Body of pancreas (tissue), 4 donors: ENCODE measurements at places on chromosomes 3 and 15.

DNA sequence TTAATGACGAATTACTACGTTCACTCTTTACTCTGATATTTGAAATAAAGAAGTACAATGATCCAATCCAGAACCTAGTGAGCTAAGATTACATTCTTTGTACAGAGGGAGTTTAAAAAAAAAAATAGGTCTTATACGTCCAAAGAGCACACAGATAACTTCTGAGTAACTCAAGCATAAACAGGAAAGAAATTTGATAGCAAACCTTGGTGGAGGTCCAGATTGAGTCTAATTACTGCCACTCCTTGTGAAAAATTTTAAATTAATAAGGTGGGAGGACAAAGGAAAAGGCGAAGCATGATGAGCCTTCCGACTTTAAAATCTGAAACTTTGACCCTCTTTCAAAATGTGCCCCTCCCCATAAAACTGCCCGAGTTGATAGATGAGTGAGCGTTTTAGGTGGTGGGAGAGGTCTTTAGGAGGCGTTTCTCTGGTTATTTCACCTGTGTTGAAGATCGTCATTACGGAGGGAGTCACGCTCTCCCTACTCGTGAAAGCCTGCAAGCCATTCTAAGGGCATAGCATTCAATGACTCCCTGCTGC, 127.0 kb upstream of the ROBO2 start:
- DNase-seq = no peak

GRCh38 chr3:167859610-167860009, 124.1 kb downstream of the SERPINI1 start:
- DNase-seq = no peak

GRCh38 chr3:44001072-44001471, 240.6 kb upstream of the TOPAZ1 start:
- DNase-seq = no peak

DNA sequence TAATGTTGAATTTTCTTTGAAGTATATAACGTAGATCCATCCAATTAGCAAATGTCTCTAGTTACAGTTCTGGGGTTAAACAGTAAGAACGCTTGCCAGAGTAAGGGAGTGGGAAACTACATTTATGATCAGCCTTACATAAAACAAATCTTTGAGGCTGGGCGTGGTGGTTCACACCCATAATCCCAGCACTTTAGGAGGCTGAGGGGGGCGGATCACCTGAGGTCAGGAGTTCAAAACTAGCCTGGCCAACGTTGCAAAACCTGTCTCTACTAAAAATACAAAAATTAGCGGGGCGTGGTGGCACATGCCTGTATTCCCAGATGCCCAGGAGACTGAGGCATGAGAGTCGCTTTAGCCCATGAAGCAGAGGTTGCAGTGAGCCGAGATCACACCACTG, 50.1 kb upstream of the GATM start:
- no peak for DNase-seq

- DNase-seq = peak; percentile 59
Observed at GRCh38 chr15:78695854-78696253, 54.8 kb upstream of the CHRNB4 start.

GRCh38 chr3:70820397-70820796, 508.0 kb upstream of the MDFIC2 start:
- DNase-seq = no peak

- DNase-seq = no peak
Observed at GRCh38 chr3:118228151-118228550, 806.5 kb downstream of the IGSF11 start.

DNA sequence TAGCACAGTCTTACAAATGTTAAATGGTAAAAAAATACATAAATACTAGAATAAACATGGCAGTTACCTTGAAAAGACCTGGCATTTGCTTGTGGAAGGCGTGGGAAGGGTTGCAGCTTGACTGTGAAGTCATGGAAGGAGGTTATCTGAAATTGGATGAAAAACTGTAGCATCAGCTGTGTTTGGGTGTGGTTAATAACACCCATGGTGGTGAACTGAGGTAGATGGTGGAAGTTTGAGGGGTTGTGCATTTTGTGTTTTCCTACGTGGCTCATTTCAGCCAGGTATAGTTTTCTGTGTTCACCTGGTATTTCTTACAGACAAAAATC, 46.5 kb downstream of the PSMD6 start:
- peak; percentile 83 for DNase-seq

GRCh38 chr3:134359121-134360010, 14.9 kb downstream of the AMOTL2 start:
- no peak for DNase-seq

DNA sequence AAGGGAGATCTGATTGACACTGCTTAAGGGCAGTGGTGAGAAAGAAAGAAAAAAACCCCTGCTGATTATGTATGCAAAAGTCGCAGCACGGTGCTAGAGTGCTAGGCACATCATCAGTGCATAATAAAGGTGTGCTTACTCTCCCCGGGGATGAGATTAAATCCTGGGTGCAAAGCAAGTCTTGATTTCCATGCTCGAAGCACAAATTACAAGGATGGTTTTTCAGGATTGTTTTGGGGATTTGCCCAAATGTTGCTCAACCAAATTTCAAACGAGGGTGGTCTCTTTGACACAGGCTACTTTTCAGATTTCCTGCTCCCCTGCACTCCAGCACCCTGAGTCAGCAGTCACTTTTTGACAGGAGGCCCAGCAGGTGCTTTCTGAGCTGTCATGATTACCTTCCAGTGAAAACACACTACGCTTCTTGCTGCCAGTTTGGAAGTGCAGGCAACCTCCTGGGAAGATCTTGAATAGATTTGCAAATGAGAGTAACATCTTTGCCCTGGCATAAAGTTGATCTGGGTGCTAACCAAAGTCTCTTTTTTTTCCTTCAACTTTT, 167.5 kb upstream of the TRIM42 start:
- no peak for DNase-seq

DNA sequence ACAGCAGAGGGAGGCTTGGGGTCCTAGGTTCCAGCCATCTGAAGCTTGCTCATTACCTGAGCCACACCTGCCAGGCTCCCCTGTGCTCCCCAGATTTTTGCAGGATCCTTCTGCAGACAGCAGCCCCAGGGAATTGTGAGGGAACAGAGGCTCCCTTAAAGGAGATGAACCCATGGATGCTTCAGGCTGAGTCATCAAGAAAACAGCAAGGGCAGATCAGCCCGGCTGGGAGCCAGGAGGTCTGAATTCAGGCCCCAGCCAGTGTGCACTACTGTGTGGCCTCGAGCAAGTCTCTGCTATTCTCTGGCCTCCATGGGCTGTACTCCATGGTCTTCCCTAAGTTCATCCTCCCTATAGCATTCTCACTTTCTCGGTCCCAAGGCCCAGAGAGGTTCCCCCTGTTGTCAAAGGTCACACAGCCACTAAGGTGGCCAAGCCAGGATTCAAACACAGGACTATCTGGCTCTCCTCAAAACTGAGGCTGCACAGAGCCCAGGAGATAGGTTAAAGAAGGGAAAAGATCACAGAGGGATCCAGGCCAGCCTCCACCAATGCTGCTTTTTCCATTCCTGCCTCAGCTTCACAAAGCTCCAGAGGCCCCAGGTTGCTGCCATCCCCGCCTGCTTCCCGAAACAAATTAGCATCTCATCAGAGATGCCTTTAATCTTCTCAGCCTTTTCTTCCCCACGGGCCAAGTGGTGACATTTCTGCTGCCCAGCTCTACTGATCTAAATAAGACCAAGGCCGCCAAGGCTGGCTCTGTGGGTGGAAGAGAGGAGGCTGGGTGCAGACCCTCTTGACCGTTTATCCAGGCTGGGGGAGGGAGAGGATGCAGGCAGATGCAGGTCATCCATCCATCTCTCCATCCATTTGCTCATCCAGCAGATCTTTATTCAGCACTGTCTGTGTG, 21.2 kb upstream of the GRIP2 start:
- no peak for DNase-seq

DNA sequence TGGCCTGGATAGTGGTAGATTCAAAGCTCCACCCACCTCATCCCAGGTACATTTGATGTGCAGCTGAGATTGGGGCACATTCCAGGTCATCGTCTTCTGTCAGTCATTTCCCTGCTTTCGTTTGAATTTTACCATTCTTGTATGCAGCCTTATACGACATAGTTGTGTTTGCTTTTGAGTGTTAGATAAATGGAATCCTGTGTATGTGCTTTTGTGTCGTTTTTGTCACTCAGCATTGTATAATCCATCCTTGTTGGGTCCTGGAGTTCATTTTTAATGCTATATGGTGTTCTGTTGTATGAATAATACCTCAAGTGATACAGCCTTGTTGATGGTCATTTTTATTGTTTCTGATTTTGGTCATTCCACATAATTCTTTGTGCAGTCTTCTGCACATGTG, 7.3 kb downstream of the RCCD1 start:
- DNase-seq = no peak

- no peak for DNase-seq
Observed at GRCh38 chr15:54810031-54810430, 386.7 kb downstream of the RSL24D1 start.

- peak; percentile 13 for DNase-seq
Observed at GRCh38 chr3:184491867-184492615, 69.5 kb upstream of the EPHB3 start.

DNA sequence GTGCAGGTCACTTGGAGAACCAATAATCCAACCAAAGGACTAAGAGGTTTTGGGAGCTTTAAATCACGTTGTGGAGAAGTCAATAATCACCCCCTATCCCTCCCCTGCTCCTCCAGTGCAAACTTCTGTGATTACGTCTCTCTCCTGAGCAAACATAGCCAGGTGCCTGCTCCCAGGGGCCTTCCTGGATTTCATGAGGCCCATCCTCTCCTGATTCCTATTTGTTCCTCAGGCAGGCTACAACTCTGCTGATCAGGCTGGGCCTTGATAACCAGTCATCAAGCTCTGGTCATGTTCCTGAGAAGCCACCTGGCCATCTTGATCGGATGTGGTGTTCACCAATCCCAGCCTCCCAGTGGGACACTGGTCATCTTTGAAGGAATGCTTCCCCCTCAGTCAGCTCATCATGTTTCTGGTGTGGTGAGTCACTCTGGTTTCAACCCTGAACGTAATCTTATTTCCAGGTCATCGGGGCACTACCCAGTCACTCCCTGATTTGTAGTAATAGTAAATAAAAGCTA, 2.9 kb upstream of the ZNF710 start:
- DNase-seq = peak; percentile 86

- no peak for DNase-seq
Observed at GRCh38 chr15:31049111-31049510, 52.4 kb downstream of the TRPM1 start.

DNA sequence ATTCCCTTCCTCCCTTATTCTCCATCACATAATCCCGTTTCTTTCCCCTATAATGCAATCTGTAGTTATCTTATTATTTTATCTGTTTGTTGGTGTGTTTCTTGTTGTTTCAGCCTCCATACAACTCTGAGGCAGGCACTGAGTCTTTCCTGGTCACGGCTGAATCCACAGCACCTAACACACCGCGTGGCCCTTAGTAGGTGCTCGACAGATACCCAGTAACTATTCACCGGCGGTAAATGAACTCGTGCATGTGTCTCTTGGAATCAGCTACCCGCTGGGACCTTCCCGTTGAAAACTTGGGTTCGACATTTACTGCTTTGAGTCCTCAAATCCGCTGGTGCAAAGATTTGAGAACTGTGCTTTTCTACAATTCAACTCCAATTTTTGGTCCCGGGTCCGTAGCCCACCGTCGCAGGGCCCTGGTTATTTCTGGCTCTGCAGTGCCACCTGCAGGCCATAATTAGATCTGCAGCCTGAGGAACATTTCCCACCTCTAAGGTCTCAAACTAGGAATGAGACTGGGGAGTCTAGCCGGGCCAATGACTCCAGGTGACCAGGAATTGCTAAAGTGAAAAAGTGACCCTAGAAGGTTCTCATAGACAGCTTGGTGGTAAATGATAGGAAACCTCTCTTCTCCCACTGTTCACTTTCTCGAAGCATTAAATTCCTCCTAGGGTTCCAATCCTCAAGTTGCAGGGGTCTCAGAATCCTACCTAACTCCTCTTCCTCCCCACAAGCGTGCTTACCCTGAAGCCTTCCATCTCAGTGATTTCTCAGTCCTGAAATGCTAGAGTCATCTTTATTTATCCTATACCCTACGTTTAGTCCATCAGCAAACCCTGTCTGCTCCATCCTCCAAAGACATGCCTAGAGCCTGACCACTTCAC, 40.0 kb upstream of the TRH start:
- peak; percentile 46 for DNase-seq

DNA sequence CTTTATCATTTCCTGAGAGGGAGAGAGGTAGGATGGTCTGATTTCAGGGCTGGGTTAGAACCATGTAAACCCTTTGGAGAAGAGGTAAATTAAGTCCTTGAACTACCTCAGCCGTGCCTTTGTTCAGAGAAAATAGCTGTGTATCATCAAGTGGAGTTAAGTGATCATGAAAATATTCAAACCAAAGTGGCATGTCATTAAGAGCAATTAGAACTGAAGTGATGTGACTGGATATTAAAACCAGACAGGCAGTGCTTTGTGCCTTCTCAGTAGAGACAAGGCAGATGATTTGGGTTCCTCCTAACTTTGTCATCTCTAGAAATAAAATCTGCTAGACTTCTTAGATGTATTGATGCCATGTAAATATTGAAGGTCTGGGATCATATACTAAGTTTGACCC, 171.5 kb downstream of the IL5RA start:
- no peak for DNase-seq

DNA sequence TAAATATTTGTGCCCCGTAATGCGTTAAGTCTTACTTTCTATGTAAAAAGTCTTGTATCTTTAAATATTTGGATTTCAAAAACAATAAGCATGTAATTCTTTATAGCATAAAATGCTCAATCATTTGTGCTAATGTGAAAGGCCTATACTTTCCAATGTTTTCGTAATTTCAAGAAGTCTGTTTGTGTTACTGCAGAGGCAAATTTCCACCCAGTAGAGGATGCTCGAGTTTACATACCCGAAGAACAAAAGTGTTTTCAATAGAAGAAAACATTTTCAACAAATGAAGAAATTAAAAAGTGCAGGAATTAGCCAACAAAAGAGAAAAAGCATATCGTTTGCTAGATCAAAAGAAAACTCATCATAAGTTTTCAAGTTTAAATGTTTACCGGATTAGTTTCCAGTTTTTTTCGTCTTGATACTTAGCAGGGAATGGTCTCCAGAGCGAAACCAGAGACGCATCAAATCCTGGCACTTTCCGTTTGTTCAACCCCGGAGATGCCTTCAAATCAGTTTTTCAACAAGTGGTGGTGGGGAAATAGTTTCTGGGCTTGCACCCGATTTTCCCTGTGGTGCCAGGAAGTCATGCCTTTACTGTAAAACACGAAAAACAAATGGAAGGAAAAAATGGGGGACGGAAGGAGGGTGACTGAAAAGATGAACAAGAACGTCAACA, 1.0 kb downstream of the CGGBP1 start:
- DNase-seq = no peak

DNA sequence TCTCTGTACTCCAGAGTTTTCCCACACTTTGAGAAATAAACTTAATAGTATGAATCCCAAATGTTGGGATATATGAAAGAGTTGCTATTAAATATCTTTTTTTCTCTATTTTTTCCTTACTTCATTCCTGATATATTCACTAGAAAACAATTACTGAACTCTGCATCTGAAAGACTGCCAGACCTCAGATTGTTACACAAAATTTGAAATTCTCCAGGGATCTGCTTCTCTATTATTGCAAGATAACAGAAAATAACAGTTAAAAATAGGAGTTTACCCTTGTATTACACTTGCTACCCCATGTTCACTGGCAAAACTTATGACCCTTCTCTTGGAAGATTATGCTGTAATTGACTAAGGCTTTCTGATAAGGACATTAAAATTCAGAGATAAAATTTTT, 11.7 kb upstream of the P3H2 start:
- DNase-seq = no peak

GRCh38 chr15:74228723-74229081, 7.4 kb upstream of the CCDC33 start:
- DNase-seq = no peak

- no peak for DNase-seq
Observed at GRCh38 chr15:96218623-96219455, 111.7 kb upstream of the NR2F2 start.

GRCh38 chr3:45441584-45442310, 53.4 kb downstream of the LARS2 start:
- no peak for DNase-seq
